ENCODE measurements at places on chromosomes 7 and 10.

- DNase-seq: no peak
Measured at GRCh38 chr7:51023547-51023946, 240.9 kb upstream of the GRB10 start.

GRCh38 chr7:157516911-157517781 is 180.3 kb downstream of the DNAJB6 start:
- no peak for DNase-seq

DNA sequence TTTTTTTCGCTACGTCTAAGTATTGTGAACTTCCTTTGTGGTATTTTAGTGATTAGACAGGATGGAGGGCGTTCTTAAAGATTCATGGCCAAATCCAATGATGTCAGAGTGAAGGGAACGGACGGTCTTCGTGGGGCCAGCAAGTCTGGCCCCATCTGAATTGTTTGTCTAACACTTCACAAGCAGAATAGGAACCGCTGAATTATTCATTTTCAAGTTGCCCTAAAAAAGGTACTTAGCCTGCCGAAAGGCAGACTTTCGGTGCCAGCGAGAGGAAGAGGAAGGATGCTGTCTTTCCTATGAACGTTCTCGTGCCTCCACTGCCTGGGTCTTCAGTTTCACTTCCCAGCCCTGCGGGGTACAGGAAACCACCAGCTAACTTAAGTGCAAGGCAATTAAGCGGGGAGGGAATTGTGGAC is 145.7 kb upstream of the SH2B2 start:
- no peak for DNase-seq

DNA sequence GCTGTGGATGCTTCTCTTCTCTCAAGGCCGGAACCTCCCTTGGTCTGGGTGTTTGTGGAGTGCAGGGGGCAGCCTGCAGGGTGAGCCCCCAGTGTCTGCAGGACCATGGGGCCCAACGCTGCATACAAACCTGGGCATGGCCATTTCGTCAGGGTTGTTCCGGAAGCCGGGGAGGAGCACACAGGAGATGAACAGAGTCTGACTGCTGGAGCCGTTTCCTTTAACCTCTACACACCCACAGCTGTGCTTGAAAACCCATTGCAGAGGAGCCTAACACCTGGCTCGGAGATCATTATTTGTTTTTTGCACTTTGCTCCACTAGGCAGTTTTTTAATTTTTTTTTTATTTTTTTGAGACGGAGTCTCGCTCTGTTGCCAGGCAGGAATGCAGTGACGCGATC is 167.6 kb upstream of the INSYN2A start:
- DNase-seq: no peak

GRCh38 chr10:13984647-13985155 is 346.0 kb downstream of the FRMD4A start:
- no peak for DNase-seq

GRCh38 chr7:136640977-136641376 is 227.5 kb upstream of the CHRM2 start:
- DNase-seq: no peak

All from activated T-helper 9 cell treated with anti-CD3 and anti-CD28 coated beads, Interleukin-2, amount 50 U/mL, for 16 hours (primary cell).